Effector memory CD4-positive, alpha-beta T cell (primary cell): ENCODE measurements at places on chromosomes 4 and X.
A peak's percentile ranks its signal among the peaks of the same experiment; 100 is the strongest.

DNA sequence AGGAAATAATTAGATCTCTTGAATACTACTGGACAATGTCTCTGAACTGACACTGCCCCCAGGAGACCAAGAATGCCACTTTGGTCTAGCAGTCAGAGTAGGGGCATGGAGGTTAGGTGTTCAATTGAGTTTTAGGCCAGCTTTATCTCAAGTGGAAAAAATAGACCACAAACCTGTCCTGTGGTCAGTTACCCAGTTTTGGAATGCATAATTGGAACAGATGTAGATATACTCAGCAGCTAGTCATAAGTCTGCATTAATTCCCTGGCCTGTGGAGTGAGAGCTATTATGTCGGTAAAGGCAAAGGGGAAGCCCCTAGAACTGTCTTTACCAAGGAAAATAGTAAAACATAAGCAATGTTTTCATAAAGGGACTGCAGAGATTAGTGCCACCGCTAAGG, 587.7 kb downstream of the GLUD2 start:
- H3K4me3 ChIP-seq = no peak overlapping the region
- H3K27ac ChIP-seq = no peak overlapping the region
- no peaks in the 10 kb centered on the region for H3K27me3 ChIP-seq
- no peak for DNase-seq
- no peaks in the 10 kb centered on the region for H3K36me3 ChIP-seq

- H3K4me3 ChIP-seq = no peak overlapping the region
- peaks cover 14% of the 10 kb centered on the region for H3K4me1 ChIP-seq
- no peak for DNase-seq
- no peaks in the 10 kb centered on the region for H3K27me3 ChIP-seq
- H3K36me3 ChIP-seq = no peaks in the 10 kb centered on the region
Measured at GRCh38 chrX:1584237-1585011, 7.0 kb upstream of the AKAP17A start.

DNA sequence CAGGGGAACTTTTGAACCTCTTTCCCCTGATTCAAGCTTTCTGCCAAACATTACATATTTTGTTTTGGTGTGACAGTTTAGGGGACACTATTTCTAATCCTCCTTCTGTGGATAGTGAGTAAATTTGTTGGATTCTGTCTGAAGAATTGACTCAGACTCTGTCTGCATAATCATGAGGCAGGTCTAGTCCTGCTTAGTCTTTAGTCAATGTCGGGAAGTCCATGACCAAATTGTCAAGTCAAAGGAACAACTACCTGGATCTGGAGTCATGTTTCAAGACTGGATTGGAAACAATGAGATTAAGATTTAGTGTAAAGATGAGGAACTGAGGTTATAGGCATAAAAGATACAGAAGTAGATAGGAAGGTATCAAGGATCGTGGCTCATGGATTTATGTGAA, 100.9 kb downstream of the MAGEB17 start:
- H3K27ac ChIP-seq = no peak overlapping the region
- no peak overlapping the region for H3K4me3 ChIP-seq
- no peak for DNase-seq
- no peaks in the 10 kb centered on the region for H3K36me3 ChIP-seq
- H3K27me3 ChIP-seq = no peaks in the 10 kb centered on the region

DNA sequence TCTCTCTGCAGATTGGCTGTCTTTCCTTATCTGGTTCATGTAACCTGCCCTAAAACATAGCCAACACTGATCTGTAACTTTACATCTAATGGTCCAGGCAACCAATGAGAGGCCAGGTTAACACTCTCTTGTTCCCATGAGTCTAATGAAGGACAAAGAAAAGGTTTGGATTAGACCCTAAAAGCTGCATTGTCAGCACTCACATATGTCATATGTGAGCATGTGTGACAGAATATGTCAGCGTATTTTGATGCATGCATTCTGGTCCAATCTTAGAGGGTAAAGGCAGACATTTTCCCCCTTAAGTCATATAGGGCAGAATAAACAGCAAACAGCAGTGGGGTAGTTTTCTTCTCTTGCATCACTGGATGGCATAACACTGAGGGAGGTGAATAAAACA, 3.7 kb downstream of the NDST3 start:
- no peak overlapping the region for H3K4me3 ChIP-seq
- no peaks in the 10 kb centered on the region for H3K4me1 ChIP-seq
- H3K27me3 ChIP-seq = peaks cover 3% of the 10 kb centered on the region
- DNase-seq = no peak

GRCh38 chr4:141375855-141376254, 155.2 kb downstream of the ZNF330 start:
- H3K4me3 ChIP-seq = no peak overlapping the region
- H3K27me3 ChIP-seq = no peaks in the 10 kb centered on the region
- H3K4me1 ChIP-seq = no peaks in the 10 kb centered on the region
- no peaks in the 10 kb centered on the region for H3K36me3 ChIP-seq
- DNase-seq = no peak

DNA sequence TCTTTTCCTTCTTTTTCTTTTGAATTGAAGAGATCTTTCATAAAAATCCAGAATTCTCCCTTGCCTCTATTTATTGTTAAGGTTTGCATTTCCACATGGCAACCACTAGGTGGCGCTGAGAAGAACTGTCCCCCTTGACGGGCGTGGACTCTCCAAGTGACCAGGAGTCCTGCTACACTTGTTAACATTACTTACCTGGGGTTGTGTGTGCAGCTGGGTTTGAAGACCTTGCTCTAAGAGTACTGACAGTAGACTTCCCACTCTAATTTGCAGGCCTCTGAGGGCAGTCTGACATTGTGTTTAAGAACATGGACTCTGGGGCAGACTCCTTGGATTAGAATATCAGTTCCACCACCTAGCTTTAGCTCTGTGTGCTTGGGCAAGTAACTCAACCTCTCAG, 52.8 kb downstream of the GPRIN3 start:
- H3K4me3 ChIP-seq = no peak overlapping the region
- peak overlapping the region; percentile 60 for H3K27ac ChIP-seq
- H3K4me1 ChIP-seq = peaks cover 37% of the 10 kb centered on the region
- H3K36me3 ChIP-seq = peaks cover under 1% of the 10 kb centered on the region
- peak; percentile 27 for DNase-seq

GRCh38 chrX:152923599-152923998, 25.7 kb downstream of the ZNF185 start:
- DNase-seq = no peak
- no peaks in the 10 kb centered on the region for H3K36me3 ChIP-seq
- H3K4me3 ChIP-seq = no peak overlapping the region
- no peaks in the 10 kb centered on the region for H3K27me3 ChIP-seq

DNA sequence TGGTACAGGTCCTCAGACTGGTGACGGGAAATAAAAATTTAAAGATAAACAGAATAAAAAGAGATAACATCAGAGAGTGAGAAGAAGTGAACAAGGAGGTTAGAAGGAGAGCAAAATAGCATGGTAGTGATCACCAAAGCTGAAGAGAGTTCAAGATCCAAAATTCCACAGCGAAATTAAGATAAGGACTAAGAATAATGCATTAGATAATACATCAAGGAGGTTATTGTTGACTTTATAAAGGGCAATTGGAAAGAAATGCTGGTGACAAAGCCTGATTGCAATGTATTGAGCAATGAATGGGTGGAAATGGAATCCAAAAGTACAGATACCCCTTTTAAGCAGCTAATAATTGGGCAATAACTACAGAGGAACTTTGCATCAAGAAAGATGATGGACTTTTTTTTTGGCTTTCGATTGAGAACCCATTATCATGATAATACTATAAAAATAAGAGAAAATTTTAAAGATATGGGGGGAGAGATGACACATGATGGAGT, 101.6 kb upstream of the MAP9 start:
- H3K4me3 ChIP-seq = no peak overlapping the region
- H3K27ac ChIP-seq = no peak overlapping the region

DNA sequence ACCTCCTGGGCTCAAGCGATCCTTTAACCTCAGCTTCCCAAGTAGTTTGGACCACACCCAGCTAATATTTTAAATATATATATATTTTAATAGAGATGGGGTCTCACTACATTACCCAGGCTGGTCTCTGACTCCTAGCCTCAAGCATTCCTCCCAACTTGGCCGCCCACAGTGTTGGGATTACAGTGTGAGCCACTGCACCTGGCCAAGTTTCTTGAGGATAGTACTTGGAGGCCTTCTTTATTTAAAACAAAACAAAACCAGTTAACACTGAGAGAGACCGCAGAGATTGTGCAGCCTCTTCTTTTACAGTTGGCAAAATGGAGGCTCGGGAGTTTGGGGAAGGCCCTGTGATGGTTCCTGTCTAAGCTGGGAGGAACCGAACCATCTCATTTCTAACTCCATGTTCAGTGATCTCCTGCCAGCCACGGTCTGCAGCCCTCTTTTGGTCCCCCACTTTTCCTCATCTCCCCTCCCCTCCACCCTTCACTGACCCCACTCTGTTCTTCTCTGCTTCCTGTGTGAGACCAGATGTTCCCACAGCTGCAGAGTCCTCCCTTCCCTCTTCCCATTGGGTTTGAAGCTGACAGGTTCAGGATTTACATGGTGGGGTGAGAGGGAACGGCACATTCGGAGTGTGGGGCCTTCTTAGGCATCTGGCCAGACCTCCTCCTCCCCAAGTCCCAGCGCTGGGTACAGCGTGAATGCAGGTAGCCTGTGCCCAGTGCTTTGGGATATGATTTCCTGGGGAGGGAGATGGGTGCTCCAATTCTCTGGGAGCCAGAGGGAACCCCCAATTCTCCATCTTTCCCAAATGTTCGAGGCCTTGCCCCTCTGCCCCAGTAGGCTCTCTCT, 1.4 kb upstream of the SORCS2 start:
- H3K4me3 ChIP-seq = no peak overlapping the region
- H3K4me1 ChIP-seq = peaks cover 6% of the 10 kb centered on the region
- DNase-seq = no peak
- no peak overlapping the region for H3K27ac ChIP-seq

GRCh38 chrX:153554519-153555167, 37.2 kb downstream of the ATP2B3 start:
- H3K4me1 ChIP-seq = no peaks in the 10 kb centered on the region
- no peak overlapping the region for H3K4me3 ChIP-seq
- peak; percentile 35 for DNase-seq
- no peaks in the 10 kb centered on the region for H3K27me3 ChIP-seq
- H3K27ac ChIP-seq = no peak overlapping the region
- H3K36me3 ChIP-seq = no peaks in the 10 kb centered on the region

GRCh38 chrX:134685668-134686067, 27.4 kb upstream of the PLAC1 start:
- H3K4me3 ChIP-seq = no peak overlapping the region
- H3K27me3 ChIP-seq = no peaks in the 10 kb centered on the region
- H3K27ac ChIP-seq = no peak overlapping the region
- DNase-seq = no peak
- no peaks in the 10 kb centered on the region for H3K4me1 ChIP-seq

- H3K27ac ChIP-seq = no peak overlapping the region
- H3K27me3 ChIP-seq = no peaks in the 10 kb centered on the region
- H3K4me3 ChIP-seq = no peak overlapping the region
- no peak for DNase-seq
- H3K4me1 ChIP-seq = no peaks in the 10 kb centered on the region
Measured at GRCh38 chr4:168993714-168994510, 16.1 kb downstream of the CBR4 start.

- H3K4me1 ChIP-seq = no peaks in the 10 kb centered on the region
- no peaks in the 10 kb centered on the region for H3K27me3 ChIP-seq
- no peaks in the 10 kb centered on the region for H3K36me3 ChIP-seq
- no peak overlapping the region for H3K27ac ChIP-seq
Measured at GRCh38 chr4:156764846-156765245, 206.8 kb downstream of the PDGFC start.

DNA sequence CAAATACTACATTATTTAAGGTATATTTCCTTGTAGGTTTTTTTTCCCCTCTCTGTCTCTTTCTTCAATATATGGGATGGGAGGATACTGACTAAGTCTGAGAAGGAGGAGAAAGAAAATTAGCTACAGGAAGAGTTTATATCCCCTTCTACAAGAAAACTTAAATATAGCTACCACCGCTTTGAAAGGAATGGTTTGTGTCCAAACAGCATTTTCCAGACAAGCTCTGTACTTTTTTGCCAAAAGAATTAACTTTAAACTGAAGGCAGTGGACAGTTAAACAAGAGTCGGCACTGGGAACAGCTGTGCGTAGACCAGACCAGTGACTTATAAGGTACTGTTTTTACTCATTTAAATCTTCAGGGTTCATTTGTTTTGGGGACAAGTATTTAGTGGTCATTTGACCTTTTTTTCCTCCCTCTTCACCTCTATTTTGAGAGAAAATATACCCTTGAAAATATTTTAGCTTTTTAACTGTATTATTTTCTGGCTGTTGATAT, 303.7 kb downstream of the ARHGAP24 start:
- H3K27me3 ChIP-seq = no peaks in the 10 kb centered on the region
- no peak overlapping the region for H3K4me3 ChIP-seq
- no peak overlapping the region for H3K27ac ChIP-seq
- H3K4me1 ChIP-seq = no peaks in the 10 kb centered on the region
- no peak for DNase-seq

- no peak overlapping the region for H3K4me3 ChIP-seq
- H3K27me3 ChIP-seq = peaks cover 4% of the 10 kb centered on the region
- DNase-seq = no peak
Measured at GRCh38 chr4:46986922-46987638, 6.3 kb downstream of the GABRA4 start.

DNA sequence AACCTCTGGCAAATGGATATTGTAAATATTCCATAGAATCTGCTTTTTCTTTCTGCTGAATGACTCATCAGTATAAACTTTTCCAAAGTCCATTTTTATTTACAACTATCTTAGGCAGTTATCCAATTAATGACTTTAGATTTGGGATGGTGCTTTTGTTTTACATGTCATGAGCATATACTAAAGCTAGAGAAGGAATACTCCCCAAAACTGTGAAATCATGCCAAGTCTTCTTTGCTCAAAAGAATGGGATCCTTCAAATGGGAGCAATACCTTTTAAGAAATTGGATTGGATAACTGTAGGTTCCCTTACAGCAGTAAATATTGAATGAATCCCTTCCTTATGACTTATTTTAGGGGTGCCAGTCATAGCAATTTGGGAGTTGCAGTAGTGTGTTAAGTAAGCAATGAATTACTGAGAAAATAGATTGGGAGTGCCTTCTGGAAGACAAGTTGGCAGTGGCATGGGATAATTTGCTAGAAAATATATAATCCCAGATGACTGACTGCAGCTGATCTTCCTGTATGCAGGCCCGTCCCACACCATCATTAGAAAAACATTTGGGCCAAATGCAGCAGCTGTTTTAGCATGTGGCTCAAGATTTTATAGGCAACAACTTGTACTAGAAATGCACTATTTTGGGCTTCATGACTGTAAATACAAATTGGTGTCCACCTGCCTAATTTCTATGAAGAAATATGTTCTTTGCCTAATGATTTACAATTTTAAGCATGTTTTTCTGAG, 2.8 kb downstream of the TMPRSS11D start:
- H3K36me3 ChIP-seq = no peaks in the 10 kb centered on the region
- DNase-seq = no peak
- H3K4me1 ChIP-seq = no peaks in the 10 kb centered on the region
- no peak overlapping the region for H3K27ac ChIP-seq
- no peaks in the 10 kb centered on the region for H3K27me3 ChIP-seq
- H3K4me3 ChIP-seq = no peak overlapping the region

DNA sequence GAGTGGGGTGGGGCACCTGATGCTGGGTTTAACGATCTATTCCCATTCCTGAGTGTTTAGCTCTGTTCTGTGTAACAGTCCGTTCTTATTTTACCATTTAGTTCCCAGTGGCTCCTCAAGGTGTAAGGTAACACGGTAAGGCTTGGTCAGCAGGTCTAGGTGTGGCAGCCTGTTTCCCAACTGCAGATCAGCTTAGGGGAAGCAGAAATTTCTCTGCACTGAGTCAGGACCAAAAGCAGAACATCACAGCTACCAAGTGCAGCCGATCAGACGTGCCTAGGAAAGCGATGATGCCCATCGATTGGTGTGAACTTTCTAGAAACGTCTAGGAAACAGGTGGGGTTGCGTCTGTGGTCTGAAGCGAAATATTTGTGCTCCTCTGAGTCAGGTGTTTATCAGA, 240.1 kb downstream of the STIM2 start:
- H3K36me3 ChIP-seq = no peaks in the 10 kb centered on the region
- DNase-seq = no peak
- no peak overlapping the region for H3K4me3 ChIP-seq
- H3K4me1 ChIP-seq = no peaks in the 10 kb centered on the region
